ENCODE measurements at places on chromosomes 2 and 18.

- peak; percentile 58 for DNase-seq
Observed at GRCh38 chr2:61887717-61888266, 664 bp downstream of the CCT4 start.

DNA sequence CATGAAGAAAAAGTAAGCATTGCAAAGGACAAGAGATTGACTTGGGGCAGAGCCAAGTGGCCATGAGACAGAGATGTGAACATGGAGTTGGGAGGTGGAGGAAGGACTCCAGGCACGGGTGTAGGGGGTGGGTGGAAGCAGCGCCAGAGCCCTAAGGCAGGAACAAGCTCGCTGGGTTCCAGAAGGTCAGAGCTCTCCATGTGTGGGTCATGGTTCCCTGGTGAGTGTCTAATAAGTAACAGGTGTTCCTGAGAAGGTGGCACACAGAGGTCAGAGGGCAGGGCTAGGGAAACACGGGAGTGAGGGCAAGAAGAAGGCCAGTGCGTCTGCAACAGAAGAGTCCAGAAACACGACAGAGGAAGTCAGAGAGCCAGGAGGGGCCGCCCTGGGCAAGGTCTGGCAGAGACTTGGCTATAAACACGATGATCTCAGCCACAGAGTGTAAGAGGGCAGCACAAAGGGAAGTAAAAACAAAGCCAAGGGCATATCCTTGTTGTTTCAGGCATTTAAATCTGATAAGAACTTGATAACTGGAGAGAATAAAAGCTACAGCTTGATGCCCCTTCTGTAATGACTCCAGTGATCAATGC is 260.8 kb downstream of the TGIF1 start:
- DNase-seq, result no peak

GRCh38 chr18:30652387-30652786 is 390.2 kb downstream of the DSC3 start:
- DNase-seq, result no peak

GRCh38 chr2:145919477-145919876 is 1399.6 kb upstream of the ZEB2 start:
- DNase-seq, result no peak

- DNase-seq, result peak; percentile 33
Observed at GRCh38 chr18:57859314-57859713, 56.2 kb upstream of the ATP8B1 start.

DNA sequence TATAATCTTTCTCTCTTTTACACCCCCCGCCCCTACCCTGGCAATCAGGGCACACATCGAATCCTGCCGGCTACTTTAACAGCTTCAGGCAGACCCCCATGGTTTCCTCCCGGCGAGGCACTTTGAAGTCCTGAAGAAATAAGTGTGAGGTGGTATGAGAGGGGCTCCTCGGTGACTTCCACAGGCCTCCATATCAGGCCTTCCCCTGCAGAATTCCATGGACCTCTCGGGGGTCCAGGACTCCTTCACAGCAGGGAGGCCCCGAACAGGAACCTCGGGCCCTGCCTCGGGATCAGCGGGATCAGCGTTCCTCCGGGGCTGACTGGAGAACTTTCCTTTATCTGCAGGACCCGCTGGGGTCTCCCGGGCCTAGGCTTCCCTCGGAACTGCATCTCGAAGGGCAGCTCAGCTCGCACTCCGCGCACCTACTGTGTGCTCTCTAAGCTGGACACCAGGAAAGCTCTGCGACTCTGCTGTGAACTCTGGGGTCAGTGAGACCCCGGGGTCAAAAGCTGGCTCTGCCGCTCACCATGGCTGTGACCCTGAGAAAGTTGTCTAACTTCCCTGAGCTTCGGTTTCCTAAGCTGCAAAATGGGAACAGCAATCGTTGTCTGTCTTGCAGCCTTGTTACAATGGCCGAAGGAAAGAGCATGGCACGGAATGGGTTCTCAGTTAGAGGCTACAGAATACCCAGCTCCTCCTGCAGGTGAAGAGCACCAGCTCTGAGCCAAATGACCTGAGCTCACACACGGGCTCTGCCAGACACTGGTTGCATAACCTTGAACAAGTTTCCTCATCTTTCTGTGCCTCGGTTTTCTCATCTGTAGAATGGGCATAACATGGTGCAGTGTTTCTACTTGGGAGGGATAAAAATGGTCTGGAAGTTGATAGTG is 97.4 kb upstream of the ID2 start:
- DNase-seq, result no peak

- no peak for DNase-seq
Observed at GRCh38 chr2:204517154-204517553, 28.1 kb upstream of the PARD3B start.

Measured in fibroblast of lung (primary cell).